ENCODE measurements at places on chromosomes 7 and 10. TPM values are rescaled to one million over a fixed set of nuclear protein-coding genes. Genes with fewer than 3 reads are reported as not detected.

GPR15LG gene
- total RNA-seq, result not detected

ADAP1 gene
- total RNA-seq, result 1.6 TPM

GRCh38 chr10:11355592-11355991 lies 255.9 kb downstream of the USP6NL start:
- DNase-seq, result no peak

- DNase-seq, result no peak
Measured at GRCh38 chr7:26197153-26198115, 3.1 kb downstream of the HNRNPA2B1 start.

GRCh38 chr7:1076184-1077072 lies 11.5 kb upstream of the GPER1 start:
- no peak for DNase-seq

DNA sequence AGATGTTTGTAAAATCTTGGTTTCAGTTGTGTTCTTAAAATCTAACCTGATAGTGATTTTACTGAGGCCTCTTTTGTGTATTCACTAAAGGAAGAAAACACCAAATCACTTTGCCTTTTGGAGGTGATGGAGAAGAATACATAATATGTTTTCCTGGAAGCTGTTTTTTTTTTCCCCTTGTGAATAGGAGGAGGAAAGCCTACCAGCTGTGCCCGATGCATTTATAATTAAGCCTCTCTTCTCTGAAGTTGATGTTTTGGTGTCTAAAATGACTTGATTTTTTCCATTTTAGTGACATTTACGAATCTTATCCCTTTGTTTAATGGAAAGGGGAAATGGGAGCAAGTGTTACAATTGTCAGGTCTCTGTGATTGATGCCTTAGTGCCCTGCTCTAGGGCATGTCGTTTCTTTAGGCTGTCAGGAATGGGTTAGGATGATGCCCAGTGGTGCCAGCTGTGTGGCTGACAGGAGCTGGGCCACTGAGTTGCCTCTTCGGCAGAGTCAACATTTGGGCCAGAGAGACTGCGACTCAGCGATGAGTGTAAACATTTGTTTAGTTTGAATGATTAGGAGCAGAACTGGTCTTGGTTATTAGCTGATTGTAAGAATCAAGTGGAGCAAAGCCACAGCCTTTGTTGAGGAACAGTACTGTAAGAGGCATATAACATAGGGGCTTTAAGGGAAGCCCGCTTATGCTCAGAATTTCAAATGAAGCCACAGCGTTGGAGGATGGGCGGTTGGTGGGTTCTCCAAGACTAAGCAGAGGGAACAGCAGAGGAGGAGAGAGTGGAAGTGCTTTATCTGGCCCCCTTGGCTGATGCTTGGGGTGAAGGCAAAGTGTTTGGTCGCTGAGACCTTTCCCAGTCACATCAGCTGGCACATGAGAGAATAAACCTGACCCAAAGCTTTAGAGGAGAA lies 81.6 kb downstream of the CDK14 start:
- no peak for DNase-seq

DNA sequence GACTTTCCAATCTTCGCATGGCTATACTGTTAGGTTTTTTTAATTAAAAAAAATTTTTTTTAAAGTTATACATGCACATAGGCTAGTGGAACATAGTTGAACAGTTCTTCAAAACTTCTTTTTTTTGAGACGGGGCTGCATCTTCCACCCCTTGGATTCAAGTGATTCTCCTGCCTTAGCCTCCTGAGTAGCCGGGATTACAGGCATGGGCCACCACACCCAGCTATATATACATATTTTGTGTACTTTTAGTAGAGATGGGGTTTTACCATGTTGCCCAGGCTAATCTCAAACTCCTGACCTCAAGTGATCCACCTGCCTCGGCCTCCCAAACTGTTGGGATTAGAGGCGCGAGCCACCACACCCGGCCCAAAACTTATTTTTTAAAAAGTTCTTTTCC lies 17.3 kb downstream of the ZNF777 start:
- DNase-seq, result no peak
